H1 (cell line): ENCODE measurements at places on chromosomes 5 and 9. TPM values are rescaled to one million over a fixed set of nuclear protein-coding genes. Genes with fewer than 3 reads are reported as not detected.

The GRXCR2 gene
- not detected in 2 replicates for polyA plus RNA-seq

The PCDHA1 gene
- 0.23 and 0.52 TPM in 2 replicates for polyA plus RNA-seq

The FOXD4 gene
- polyA plus RNA-seq: 0.03 and 0.08 TPM in 2 replicates

The IARS1 gene
- 64.9 and 74.9 TPM in 2 replicates for polyA plus RNA-seq

The BHMT2 gene
- 0.11 TPM in 1 of 2 replicates, not detected in the other for polyA plus RNA-seq

The PCDHB3 gene
- 1.6 and 1.8 TPM in 2 replicates for polyA plus RNA-seq

The GPR21 gene
- 0.61 and 0.71 TPM in 2 replicates for polyA plus RNA-seq

The RUSC2 gene
- 4.2 and 5.7 TPM in 2 replicates for polyA plus RNA-seq

The PCDHGA2 gene
- polyA plus RNA-seq: 0.39 and 0.61 TPM in 2 replicates

The CXXC5 gene
- polyA plus RNA-seq: 61.4 and 83.5 TPM in 2 replicates

The ELOVL7 gene
- polyA plus RNA-seq: 2.5 and 3.1 TPM in 2 replicates

The PCDHGB2 gene
- 1.9 TPM in 2 replicates for polyA plus RNA-seq

DNA sequence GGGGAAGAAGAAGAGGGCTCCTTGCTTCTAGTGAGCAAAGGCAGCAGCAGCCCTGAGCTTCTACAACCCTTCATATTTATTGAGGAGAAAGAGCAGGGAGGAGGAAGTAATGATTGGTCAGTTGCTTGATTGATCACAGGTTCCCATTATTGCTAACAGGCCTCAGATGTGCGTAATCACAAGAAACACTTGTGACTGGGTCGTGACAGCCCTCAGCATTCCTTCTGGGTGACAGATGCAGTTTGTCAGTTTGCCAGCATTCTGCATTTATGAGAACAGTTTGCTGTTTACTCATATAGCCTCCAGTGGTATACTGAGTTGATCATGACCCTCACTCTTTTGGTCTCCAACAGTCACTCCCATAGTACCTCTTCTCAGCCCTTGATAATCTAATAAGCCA, 111.5 kb upstream of the TNC start:
- H3K4me1 ChIP-seq: no peaks in the 10 kb centered on the region
- no peak overlapping the region for H3K27ac ChIP-seq
- DNase-seq: no peak
- H3K27me3 ChIP-seq: no peaks in the 10 kb centered on the region
- H3K4me3 ChIP-seq: no peak overlapping the region

DNA sequence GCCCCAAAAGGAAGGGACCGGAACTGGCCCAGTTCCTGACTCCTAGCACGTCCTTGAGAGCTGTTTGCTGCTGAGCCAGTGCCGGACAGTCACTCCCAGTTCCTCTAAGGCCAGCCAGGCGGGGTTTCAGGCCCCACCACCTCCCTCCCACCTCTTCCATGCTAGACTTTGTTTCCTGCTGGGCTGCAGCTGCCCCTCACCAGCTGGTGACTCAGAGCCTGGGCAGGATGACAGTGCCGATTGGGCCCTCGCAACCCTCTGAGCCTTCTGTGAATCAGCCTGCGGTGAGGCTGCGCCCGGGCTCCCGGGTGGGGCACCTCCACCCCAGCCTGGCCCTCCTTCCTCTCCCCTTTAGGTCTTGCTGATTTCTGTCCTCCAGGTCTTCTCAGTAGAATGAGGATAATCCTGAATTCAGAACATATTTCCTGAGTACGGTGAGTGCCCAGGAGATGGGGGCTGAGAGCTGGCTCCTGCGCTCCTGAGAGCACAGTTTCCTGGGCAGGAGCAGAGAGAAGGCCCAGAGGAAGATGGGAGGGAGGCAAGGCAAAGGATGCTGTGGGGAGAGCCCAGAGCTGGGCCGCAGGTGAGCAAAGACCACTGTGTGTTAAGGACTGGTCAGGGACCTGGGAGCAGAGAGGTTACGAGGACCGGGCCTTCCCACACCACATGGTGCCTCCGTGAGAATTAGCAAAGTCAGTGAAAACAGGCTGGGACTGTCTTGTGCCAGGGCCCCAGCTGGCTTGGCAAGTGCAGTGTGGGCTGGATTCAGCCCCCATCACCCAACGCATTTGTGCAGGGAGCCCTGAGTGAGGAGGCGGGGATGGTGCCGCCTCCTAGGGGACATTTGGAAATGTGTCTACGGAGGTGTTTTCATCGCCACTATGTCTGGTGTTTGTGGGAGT, 32.9 kb upstream of the STXBP1 start:
- H3K36me3 ChIP-seq: no peaks in the 10 kb centered on the region
- H3K27me3 ChIP-seq: no peaks in the 10 kb centered on the region
- H3K4me3 ChIP-seq: no peak overlapping the region
- no peak overlapping the region for H3K27ac ChIP-seq
- no peak for DNase-seq

- no peak within 1 kb of the TSS for H3K27ac ChIP-seq
- H3K27me3 ChIP-seq: no peaks in the 10 kb centered on the region
- DNase-seq: no peak
Measured at GRCh38 chr9:27524236-27524635, at the start of gene IFNK. Gene IFNK (plus strand): TSS chr9:27524290. CDS start chr9:27524337, 47 bp downstream.

DNA sequence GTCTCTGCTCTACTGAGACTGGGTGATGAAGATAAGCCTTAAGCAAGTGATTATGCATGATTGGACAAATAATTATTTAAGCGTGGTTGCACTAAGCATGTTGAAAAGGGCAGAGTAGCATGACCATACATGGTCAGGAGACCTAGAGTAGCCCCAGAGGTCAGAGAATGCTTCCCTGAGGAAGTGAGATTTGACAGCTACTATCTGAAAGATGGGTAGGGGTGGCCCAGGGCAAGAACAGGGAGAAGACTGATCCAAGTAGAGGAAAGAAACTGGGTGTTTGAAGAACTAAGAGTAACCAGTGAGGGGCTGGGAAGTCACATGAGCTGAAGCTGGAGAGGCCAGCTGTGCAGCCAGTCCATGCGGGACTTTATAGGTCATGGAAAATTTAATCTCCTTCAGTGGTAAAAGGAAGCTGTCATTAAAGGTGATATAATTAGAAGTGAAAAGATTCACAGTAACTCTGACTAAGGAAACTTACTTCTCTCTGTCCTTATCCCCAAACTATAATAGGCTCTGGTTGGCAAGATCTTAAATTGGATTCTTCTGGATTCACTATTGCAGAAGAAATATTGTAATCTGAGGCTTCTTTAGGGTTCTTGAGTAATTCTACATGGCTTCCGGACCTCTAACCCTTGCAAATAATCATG, 35.2 kb downstream of the YIPF5 start:
- no peaks in the 10 kb centered on the region for H3K4me1 ChIP-seq
- H3K4me3 ChIP-seq: no peak overlapping the region
- no peaks in the 10 kb centered on the region for H3K27me3 ChIP-seq
- no peak overlapping the region for H3K27ac ChIP-seq
- H3K36me3 ChIP-seq: no peaks in the 10 kb centered on the region

DNA sequence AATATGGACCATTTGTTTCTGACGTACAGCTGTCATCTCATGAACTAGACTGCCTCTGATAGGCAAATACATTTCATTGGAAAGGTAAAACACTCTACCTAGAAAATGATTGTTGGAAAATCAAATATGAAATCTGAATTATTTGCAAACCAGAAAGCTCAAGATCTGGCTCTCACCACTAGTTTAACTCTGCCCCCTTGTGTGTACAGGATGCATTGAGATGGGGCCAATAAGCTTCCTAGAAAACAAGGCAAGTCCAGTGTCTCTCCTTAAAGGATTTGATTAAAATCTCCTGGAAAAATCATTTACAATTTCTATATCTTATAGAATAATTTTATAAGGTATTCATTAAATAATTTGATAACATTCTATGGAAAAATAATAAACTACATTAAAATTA, 311.9 kb upstream of the ANKH start:
- no peak for DNase-seq
- H3K4me1 ChIP-seq: no peaks in the 10 kb centered on the region
- no peaks in the 10 kb centered on the region for H3K36me3 ChIP-seq
- no peaks in the 10 kb centered on the region for H3K27me3 ChIP-seq
- no peak overlapping the region for H3K27ac ChIP-seq

- no peak overlapping the region for H3K27ac ChIP-seq
- DNase-seq: no peak
- H3K4me1 ChIP-seq: no peaks in the 10 kb centered on the region; the same call in 1 of the 2 replicates
Measured at GRCh38 chr5:122815218-122815767, 30.1 kb upstream of the SNX24 start.

DNA sequence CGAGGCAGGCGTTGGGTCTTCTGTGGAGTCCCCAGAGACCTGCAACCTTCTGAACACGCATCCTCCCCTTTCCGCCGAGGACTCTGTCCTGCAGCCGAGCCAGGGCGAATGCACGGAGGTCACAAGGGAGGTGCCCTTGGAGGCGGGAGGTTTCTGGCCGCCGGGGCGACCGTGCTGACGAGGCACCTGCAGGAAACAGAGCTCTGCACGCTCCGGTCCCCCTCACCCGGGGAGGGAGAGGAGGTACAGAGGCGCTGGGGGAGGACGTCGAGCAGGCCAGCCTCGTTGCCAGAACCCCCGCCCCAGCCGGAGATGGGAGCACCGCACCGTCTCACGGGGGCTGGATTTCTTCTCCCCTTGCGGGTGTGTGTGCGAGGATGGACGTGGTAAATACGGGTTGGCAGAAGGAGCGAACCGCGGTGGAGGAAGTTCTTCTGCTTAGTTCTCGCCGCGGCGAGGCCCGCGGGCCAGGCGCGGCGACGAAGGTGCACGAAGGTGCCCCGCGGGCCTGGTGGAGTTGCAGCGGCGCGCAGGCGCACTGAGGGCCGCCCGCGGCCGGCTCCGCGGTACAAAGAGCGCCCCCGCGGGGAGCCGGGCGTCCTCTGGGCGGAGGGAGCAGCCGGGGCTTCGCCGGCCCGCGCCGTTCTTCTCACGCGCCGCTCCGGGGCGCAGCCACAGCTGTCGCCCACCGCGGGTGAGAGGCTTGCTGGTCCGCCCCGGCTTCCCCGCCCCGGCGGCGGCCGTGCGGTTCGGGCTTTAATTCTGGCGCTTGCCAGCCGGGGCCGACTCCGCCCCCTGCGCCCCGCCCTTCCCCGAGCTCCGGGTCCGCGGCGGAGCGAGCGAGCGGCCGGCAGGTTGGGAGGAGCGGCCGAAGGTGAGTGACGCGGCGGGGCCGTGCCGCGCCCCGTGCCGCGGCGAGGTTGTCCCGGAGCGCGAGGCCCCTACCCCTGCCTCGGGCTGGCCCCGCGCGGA, 289.5 kb downstream of the DOCK8 start:
- H3K4me3 ChIP-seq: peak within 1 kb of the TSS; percentile 86
- H3K36me3 ChIP-seq: no peaks in the 10 kb centered on the region
- peaks cover 21% of the 10 kb centered on the region for H3K27me3 ChIP-seq
- no peaks in the 10 kb centered on the region for H3K4me1 ChIP-seq

DNA sequence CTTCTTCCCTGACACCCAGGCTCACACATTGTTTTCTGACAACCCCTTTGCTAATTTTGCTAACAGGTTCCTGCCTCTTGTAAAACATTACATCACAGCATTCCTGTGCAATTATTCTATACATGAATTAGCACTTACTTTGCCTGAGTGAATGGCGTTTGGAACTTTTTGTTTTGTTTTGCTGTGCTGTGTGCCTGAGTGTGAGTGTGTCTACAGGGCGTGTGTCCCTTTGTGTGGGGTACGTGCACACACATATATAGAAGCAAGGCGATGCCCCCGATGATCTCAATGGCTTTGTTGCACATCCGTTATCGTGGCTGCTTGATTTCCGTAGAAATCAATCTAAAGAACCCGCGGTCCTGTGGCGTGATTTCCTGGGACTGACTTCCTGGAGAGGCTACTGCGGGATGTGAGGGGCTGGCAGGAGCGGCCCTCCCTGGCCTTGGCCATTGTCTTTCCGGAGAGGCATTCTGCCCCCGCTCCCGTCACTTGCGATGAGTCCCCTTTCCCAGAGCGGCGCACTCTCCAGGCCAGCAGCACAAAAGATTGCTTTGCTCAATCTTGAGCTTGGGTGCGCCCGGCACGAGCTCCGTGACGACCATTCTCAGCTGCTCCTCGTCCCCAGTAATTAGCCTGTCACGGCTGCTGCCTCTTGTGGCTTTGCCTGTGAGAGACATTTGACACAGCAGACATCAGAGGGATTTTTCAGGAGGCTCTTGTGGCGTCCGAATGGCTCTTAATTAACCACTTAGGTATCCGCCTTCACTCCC, 398.1 kb upstream of the IRX1 start:
- no peak overlapping the region for H3K27ac ChIP-seq
- peak overlapping the region; percentile 60 for H3K4me3 ChIP-seq
- DNase-seq: peak; percentile 68

- H3K27ac ChIP-seq: no peak overlapping the region
- DNase-seq: peak; percentile 58
- H3K4me1 ChIP-seq: no peaks in the 10 kb centered on the region
Measured at GRCh38 chr9:91978740-91979414, 28.8 kb upstream of the ROR2 start.

DNA sequence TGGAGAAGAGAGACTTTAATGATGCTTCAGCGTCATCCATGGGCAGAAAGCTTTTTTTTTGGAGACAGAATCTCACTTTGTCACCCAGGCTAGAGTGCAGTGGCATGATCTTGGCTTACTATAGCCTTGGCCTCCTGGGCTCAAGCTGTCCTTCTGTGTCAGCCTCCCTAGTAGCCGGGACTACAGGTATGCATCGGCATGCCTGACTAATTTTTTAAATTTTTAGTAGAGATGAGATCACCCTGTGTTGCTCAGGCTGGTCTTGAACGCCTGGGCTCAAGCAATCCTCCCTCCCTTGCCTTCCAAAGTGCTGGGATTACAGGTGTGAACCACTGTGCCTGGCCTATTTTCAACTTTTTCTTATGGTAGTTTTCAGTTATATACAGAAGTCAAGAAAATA, 23.2 kb downstream of the SPIN1 start:
- H3K27me3 ChIP-seq: no peaks in the 10 kb centered on the region
- no peak overlapping the region for H3K27ac ChIP-seq
- no peaks in the 10 kb centered on the region for H3K4me1 ChIP-seq
- H3K36me3 ChIP-seq: no peaks in the 10 kb centered on the region; the same call in 1 of the 2 replicates

- H3K27me3 ChIP-seq: no peaks in the 10 kb centered on the region
- H3K27ac ChIP-seq: no peak overlapping the region
- DNase-seq: no peak
- H3K36me3 ChIP-seq: no peaks in the 10 kb centered on the region
Measured at GRCh38 chr5:67214036-67214435, 17.4 kb upstream of the CD180 start.

DNA sequence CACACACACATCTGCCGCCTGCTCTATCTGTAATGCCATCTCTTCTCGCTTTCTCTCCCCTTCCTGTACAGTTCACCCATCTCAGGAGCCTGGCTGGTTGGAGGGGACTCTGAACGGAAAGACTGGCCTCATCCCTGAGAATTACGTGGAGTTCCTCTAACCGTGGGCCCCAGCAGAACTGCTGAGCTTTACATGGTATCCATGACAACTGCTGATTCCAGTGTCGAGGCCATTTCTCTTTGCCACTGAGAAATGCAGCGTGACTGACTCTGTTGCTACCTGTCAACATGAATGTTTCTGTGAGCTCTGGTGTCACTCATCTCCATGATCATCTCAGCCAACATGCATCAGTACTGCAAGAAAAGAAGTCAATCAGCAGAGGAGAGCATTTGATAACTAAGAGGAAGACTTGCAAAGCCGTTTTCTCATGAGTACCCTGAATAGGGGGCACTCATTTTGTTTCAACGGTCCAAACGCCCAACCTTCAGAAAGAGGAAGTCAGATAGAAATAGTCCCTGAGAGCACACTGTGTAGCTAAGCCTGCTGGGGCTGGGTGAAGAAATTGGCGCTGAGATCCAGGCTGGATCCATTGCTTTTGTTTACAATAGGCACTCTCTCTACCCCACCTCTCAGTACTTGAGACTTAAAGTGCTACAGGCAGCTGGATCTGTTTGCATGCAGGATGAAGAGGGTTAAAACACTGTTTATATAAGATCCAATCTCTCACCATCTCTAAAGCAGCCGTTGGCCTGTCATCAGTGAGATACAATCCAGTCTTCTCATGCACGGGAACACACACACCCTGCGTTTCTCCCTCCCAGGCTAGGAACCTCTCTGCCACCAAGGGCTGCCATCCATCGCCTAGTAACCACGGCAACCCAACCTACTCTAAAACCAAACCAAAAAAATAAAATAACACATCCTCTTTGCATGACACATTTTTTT, 180.9 kb downstream of the NR3C1 start:
- no peaks in the 10 kb centered on the region for H3K36me3 ChIP-seq
- no peaks in the 10 kb centered on the region for H3K27me3 ChIP-seq
- no peak overlapping the region for H3K4me3 ChIP-seq
- DNase-seq: no peak
- no peak overlapping the region for H3K27ac ChIP-seq
- no peaks in the 10 kb centered on the region for H3K4me1 ChIP-seq
